Liver (tissue), 10 donors: ENCODE measurements at places on chromosomes 7 and 10.

- H3K27ac ChIP-seq = peak overlapping the region; percentile 27
- no peaks in the 10 kb centered on the region for H3K27me3 ChIP-seq
Observed at GRCh38 chr7:37128327-37129034, 320.2 kb downstream of the ELMO1 start.

DNA sequence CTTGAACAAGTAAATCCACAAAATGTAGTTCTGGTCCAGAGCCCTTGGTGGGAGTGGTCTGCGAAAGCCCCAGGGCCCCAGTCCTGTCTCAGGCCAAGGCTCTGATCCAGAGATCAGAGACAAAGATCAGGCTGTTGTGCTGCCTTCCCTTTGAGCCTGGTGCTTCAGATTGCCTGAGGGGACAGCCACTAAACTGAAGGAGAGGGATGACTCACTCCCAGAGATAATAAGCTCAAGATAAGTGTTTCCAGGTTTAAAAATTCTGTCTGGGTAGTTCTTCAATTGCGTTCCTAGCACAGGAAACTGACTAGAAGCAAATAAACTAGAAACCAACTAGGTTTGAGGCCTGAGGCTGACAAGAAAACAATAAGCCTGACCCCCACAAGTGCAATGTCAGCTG lies 190.2 kb downstream of the RAMP3 start:
- no peaks in the 10 kb centered on the region for H3K36me3 ChIP-seq
- H3K4me1 ChIP-seq = no peaks in the 10 kb centered on the region
- DNase-seq = no peak
- no peak overlapping the region for H3K4me3 ChIP-seq
- H3K27me3 ChIP-seq = no peaks in the 10 kb centered on the region

DNA sequence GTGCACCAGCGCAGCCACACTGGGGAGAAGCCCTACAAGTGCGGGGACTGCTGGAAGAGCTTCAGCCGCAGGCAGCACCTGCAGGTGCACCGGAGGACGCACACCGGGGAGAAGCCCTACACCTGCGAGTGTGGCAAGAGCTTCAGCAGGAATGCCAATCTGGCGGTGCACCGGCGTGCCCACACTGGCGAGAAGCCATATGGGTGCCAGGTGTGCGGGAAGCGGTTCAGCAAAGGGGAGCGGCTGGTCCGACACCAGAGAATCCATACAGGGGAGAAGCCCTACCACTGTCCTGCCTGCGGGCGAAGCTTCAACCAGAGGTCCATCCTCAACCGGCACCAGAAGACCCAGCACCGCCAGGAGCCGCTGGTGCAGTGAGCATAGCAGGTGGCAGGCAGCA lies 12.9 kb downstream of the ZSCAN25 start:
- no peak for DNase-seq
- no peak overlapping the region for H3K4me3 ChIP-seq
- H3K27ac ChIP-seq = no peak overlapping the region
- no peaks in the 10 kb centered on the region for H3K4me1 ChIP-seq

- H3K27ac ChIP-seq = no peak overlapping the region
- H3K36me3 ChIP-seq = no peaks in the 10 kb centered on the region
- H3K4me1 ChIP-seq = no peaks in the 10 kb centered on the region
- H3K4me3 ChIP-seq = no peak overlapping the region
- H3K27me3 ChIP-seq = no peaks in the 10 kb centered on the region
Observed at GRCh38 chr7:40611095-40611871, 476.5 kb downstream of the SUGCT start.

DNA sequence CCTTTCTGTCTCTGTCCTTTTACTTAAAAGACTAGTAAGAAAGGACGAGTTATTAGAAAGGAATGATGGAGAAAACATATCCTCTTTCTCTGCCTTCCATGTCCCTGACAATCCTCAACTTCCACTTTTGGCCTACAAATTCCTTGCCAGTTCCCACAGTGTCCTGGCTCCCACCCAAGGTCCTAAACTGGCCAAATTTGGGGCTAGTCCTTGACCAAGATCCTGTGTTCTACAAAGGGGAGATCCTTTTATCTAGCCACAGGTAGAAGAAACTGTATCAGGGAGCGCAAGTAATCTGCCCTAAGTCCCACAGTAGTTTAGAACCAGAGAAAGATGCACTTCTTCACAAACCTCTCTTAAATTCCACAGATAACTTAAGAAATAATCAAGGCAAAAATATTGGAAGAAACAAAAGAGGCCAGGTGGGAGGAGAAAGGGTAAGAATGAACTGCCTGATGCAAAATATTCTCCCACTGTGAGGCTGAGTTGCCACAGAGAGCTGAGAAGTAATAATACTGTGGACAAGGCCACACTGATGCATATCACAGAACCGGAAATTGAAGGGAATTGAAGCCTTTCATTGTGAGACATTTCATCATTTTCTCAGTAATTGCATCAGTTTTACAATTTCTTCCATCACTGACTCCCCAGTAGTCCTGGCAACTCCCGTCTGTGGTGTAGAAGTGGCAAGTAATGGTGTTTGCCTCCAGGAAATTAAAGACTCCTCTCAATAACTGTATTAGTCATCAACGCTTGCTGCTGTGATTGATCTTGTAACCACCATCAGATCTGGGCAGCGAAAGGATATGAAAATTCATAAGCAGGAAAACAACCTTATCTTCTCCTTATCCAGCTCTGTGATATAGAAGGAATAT lies 47.2 kb downstream of the DNAJC12 start:
- no peak overlapping the region for H3K4me3 ChIP-seq
- H3K4me1 ChIP-seq = peaks cover 3% of the 10 kb centered on the region
- no peak overlapping the region for H3K27ac ChIP-seq
- no peaks in the 10 kb centered on the region for H3K36me3 ChIP-seq
- no peaks in the 10 kb centered on the region for H3K27me3 ChIP-seq
- DNase-seq = no peak

DNA sequence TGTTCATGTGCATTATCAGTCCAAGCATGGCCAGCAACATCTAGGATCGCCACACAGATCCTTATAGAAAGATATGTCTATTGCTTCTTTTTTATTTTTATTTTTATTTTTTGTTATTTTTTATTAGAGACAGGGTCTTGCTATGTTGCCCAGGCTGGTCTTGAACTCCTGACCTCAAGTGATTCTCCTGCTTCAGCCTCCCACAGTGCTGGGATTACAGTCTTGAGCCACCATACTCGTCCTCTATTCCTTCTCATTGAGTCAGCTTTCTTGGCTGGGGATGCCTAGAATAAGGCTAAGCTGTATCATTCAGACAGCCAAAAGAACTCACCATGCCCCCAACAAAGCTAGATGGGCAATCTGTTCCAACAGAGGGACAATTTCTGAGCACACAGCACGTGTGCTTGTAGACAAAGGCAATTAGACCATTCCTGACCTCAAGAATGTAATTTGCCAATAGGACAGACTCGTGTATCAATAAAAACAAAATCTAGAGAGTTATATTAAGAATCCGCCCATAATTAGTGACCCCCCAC lies 264.0 kb upstream of the NEBL start:
- H3K27me3 ChIP-seq = no peaks in the 10 kb centered on the region
- H3K36me3 ChIP-seq = no peaks in the 10 kb centered on the region
- no peak overlapping the region for H3K27ac ChIP-seq
- no peak overlapping the region for H3K4me3 ChIP-seq
- no peaks in the 10 kb centered on the region for H3K4me1 ChIP-seq

- no peak for DNase-seq
- H3K4me1 ChIP-seq = no peaks in the 10 kb centered on the region
- no peak overlapping the region for H3K4me3 ChIP-seq
- no peaks in the 10 kb centered on the region for H3K36me3 ChIP-seq
- H3K27me3 ChIP-seq = no peaks in the 10 kb centered on the region
- H3K27ac ChIP-seq = no peak overlapping the region
Observed at GRCh38 chr10:81680359-81680758, 194.6 kb upstream of the NRG3 start.

DNA sequence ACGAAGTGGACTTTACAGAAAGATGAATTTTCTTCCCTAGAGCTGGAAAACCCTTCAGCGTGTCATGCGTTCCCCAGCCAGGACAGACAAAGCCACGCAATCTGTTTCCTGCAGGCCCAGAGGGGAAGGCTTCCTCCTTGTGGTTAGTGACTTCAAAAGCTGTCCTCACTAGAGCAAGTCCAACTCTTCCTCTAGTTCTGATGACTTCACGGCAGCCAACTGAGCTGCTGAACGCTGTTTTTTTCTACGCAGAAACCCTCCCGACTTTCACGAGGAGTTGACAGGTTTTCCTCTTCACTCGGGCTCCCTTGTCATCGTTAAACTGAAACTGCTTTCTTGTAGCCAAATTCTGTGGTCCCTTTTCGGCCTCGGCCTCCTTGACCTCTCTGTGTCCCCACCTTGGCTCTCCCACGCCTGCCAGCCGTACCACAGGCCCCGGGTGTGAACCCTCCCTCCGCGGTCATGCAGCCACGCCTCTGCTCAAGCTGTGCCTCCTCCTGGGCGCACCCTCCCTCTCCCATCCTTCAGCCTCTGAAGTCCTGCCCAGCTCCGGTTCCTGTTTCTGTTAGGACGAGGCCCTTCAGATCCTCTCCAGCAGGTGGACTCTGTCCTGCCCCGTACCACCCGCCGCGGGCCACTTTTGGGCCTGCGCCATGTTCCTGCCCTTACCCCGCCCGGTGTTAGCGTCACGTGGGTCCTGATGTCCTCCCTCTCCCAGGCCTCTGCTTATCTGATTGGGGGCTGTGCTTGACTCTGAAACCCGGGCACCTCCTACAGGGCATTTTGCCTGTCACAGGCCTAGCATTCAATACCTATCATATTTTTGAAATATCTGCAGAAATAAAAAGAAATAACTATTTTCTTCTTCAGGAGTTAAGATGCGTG lies 39.3 kb downstream of the CUX1 start:
- H3K4me1 ChIP-seq = peaks cover 44% of the 10 kb centered on the region
- H3K27me3 ChIP-seq = no peaks in the 10 kb centered on the region
- no peaks in the 10 kb centered on the region for H3K36me3 ChIP-seq
- peak; percentile 84 for DNase-seq

DNA sequence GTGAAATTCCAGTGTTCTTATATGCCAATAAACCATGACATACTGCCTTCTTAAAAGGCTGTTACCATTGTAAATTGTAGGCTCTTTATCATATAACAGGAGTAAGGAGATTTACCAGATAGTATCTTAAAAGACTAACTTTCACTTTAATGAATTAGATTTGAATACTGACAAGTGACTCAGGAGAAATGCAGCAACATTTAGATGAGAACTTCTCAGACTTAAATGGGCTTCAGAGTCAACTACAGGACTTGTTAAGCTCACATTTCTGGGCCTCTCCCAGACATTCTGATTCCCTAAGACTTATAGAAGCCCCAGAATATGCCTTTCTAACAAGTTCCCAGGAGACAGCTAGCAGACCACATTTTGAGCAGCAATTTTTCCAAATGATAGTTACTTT lies 466.3 kb downstream of the ARL4A start:
- no peak overlapping the region for H3K27ac ChIP-seq
- no peaks in the 10 kb centered on the region for H3K4me1 ChIP-seq
- H3K27me3 ChIP-seq = no peaks in the 10 kb centered on the region
- no peak overlapping the region for H3K4me3 ChIP-seq
- DNase-seq = no peak
- H3K36me3 ChIP-seq = no peaks in the 10 kb centered on the region

GRCh38 chr10:96831867-96832720 lies at the start of gene LCOR:
Gene LCOR (plus strand): TSS chr10:96832298. CDS start chr10:96949058, 116,760 bp downstream.
- peak; percentile 87 for DNase-seq
- peak within 1 kb of the TSS; percentile 88 for H3K27ac ChIP-seq
- no peaks in the 10 kb centered on the region for H3K27me3 ChIP-seq

DNA sequence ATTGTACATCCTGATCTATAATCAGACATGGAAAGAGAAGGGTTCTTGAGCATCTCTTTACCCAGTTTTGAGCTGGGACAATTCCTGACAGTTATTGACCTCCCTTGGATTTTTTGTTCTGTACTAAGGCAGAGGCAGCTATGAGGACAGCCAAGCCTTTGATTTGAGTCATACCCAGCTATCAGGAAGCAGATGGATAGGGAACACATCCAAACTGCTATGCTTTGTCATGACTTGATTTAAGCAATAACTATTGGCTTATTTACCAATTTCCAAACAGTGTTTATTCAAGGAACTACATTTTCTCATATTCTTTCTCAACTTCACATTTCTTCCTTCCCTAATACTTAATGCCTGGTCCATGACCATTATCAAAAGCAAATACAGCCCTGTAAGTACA lies 396.4 kb upstream of the STEAP1 start:
- H3K4me1 ChIP-seq = no peaks in the 10 kb centered on the region
- no peaks in the 10 kb centered on the region for H3K36me3 ChIP-seq
- DNase-seq = no peak
- H3K4me3 ChIP-seq = no peak overlapping the region
- no peak overlapping the region for H3K27ac ChIP-seq
